ENCODE measurements at places on chromosomes 3 and 15.
A peak's percentile ranks its signal among the peaks of the same experiment; 100 is the strongest.

DNA sequence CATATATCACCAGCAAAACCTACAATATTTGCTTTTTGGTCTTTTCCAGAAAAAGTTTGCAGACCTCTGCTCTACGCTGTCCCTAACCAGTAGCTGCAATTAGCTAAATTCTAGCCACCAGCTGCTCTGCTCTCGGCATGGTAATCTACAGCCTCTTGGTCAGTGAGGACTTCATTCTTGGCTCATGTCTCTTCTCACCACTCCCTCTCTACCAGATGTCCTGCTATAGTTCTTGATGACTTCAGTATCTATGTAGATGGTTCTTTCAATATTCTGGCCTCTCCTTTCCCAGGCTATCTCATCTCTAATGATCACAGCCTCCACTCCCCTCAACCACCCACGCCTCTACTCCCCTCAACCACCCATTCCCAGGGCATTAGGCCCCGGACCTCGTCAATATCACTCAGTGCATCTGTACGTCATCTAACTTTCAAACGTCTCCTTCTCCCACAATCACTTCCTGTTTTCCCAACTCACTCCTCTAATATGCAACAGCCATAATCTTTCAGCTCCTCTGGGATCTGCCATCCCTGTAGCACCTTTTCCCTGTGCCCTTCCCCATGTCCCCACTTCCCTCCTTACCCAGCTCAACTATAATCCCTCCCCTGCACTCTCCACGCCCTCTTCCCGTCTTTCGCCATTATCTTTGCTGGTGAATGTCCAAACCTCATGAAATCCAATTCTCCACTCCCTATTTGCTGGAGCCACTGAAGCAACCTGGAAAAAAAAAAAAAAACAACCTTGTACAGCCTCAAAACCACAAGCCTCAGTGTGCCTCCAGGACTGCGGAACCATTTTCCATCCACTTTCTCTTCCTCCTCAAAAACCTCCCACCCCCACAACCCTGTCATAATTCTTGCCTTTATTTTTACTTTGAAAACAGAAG, 429.4 kb upstream of the PROK2 start:
- no peak for DNase-seq

- DNase-seq: no peak
These were observed 92.0 kb downstream of the SYNPR start for GRCh38 chr3:63370094-63370493.

DNA sequence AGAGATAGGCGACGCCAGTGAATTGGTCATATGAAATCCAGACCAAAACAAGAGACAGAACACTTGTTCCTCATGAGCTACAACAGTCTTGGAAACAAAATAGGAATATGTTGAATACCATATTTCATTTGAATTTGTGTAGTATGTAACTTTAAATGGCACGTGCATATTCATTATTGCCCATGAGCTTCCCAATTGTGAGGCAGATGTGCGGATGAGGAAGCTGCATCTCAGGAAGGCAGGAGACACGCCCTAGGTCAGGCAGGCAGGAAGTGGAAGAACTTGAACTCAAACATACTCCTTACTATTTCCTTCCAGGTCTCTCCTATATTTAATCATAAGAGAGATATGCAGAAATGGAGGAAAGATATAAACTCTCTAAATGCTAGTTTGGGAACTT, 106.8 kb upstream of the SLC2A2 start:
- no peak for DNase-seq

DNA sequence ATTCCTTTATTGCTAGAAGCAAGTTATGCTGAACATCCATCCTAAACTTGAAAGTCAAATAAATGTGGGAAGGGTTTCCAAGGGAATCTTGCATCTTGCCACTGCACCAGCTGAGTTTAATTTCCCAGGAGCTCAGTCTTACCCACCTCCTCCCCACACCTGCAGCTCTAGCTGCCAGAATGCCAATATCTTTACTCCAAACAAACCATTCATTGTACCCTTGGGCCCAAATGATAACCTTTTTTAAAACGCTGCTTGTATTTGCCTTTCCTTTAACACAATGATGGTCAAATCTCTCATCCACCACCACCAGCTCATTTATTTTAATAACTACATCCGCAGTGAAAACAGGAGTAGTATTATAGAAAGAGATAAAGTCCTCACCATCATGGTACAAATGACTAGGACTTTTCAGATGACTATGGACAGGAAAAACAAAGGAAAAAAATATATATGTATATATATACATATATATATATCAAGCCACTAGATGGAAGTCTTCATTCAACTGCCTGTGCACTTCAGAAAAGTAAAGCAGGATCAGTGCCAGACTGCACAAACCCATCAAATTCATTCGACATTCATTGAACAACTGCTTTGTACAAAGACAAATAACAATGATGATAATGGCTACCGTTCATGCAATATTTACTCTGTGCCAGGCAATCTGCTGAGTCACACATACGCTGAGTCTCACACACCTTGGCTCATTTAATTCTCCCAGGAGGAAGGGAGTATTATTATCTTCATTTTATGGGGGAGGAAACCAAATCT, 44.0 kb downstream of the BFSP2 start:
- no peak for DNase-seq

GRCh38 chr3:11658180-11658579, 14.5 kb upstream of the VGLL4 start:
- DNase-seq: no peak

DNA sequence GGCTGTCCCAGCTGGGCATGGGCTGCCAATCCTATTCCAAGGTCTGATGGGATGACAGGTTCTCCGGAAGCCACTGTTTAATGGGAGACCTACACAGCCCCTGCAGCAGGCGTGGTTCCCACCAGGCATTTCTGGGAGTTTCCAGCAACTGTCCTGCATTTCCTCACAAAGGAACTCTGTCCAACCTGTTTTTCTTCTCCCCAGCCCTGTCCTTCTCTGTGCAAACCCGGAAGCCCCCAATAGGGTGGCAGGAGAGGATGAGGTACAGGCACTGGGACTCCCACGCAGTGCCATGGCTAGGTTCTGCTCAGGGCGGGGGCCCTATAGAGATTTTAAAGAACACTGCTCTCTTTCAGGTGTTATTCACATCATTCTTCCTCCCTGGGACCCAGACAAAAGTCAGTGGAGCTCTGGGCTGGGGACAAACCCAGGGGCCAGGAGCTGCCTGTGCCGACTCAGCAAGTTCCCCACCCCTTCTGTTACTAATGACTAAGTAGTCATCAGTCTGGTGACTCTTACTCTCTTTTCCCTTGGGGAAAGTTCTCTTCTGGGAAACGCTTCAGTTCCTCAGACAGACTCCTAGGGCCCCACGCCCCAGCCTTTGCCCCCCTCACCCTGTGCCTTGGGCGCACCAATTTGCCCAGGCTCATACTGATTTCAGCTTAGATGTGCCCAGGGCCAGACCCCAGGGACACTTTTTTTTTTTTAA, 97.7 kb downstream of the CD47 start:
- no peak for DNase-seq

DNA sequence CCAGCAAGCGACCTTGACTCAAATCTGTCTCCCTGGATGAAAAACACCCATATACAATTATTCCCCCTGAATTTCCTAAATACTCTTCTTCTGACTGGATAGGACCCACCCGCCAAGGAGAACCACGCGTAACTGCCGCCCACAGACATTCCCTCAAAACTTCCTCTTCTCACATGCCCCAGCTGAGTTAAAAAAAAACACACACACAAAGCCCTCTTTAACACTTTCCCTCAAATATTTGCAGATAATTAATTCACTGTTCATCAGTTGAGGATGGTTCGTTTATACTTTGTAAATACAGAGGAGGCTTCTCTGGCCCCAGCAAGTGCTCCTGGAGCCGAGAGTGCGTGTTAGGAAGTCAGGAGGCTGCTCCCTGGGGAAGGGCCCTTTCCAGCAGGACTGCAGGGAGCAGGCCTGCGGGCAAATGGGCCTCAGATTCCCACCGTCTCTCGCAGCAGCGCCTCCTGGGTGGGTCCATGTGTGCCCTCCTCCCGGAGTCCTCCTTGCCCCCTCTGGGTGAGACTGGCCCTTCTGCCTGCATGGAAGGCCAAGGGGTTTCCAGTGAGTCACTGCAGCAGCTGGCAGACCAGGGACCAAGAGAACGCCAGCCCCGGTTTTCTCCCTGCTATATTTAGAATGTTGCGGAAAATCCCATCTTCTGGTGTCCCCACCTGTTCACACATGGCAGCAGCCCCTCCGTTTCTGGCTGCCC, 46.8 kb downstream of the MGLL start:
- no peak for DNase-seq

DNA sequence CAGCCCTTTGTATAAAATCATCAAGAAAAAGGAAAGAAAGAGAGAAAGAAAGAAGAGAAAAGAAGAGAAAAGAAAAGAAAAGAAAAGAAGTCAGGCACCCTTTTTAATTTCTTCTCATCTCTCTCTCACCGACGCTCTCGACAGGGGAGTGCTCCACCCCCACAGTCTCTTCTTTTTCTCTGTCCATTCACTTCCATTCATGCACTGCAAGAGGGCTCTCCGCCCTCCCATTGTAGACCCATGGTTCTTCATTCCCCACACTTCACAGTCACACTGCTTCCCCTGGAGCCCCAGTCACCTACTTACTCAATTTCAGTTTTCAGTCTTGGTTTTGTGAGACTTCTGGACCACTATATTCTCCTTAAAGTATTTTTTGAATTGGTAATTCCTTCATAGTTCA, 254.7 kb downstream of the SOX2 start:
- DNase-seq: no peak

DNA sequence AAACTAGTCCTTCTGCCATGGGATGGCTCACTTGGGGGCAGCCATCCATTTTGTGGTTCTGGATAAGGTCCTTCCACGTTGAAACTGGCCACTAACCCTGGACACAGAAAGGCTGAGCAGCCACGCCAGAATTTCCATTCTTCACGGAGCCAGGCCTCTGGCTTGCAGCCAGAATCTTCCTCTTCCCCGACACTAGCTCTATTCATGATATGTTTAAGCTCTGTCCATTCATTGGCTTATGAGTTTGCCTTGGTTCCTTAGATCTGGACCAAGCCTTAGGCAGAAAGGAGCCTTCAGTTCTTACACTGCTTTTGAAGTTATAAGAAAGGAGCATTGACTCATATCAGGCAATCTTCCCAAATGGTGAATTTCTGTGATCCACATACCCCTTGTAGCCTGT, 288.4 kb upstream of the GOLGA6L4 start:
- no peak for DNase-seq

GRCh38 chr3:102194760-102195159, 240.1 kb upstream of the ZPLD1 start:
- no peak for DNase-seq

- no peak for DNase-seq
These were observed 68.4 kb downstream of the DPH6 start for GRCh38 chr15:35477312-35478262.

DNA sequence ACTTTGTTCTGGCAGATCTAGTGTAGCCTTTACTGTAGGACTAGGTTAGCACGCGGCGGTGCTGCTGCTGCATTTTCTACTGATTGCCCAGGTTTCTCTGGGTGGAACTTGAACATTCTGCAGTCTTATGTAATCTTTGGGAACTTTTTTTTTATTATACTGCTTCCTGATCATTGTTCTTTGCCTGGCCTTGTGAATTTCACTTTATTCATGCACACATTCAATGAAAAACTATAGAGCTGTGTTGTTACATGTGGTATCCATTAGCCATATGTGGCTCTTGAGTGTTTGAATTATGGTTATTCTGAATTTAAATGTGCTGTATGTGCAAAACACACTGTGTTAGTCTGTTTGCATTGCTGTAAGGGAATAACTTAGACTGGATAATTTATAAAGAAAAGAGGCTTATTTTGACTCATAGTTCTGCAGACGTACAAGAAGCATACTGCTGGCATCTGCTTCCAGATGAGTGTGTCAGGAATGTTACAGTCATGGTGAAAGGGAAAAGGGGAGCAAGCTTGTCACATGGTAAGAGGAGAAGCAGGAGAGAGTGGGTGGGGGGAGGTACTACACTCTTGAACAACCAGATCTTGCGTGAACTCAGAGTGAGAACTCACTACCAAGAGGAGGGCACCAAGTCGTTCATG, 26.5 kb downstream of the MEF2A start:
- no peak for DNase-seq

- DNase-seq: peak; percentile 94
These were observed 18.8 kb downstream of the NBEAL2 start for GRCh38 chr3:46998121-46998851.

- no peak for DNase-seq
These were observed 41.5 kb downstream of the SPSB4 start for GRCh38 chr3:141092663-141093062.

- DNase-seq: no peak
These were observed 18.6 kb downstream of the DNAJB11 start for GRCh38 chr3:186589121-186589520.

DNA sequence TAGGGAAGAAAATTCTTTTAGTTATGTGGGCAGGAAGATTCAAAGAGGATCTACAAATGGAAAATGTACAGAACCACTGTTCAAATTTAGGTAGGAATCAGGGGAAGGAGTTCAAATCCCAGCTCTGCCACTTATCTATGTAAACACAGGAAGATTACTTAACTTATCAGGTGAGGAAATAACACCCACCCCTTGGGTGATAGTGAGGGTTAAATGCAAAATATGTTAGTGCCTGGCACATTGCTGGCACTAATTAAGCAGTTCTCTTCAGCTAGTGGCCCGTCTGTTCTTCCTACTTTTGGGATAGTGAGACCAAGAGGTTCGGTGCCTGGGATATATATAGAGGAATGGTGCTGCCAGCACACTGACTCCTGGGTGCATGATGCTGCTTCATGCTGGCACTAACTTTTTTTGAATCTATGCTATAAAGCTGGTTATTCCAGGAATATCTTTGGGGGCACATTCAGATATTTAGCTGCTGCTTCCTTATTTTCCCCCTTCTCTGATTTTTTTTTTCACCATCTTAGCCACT, 83.8 kb downstream of the XRN1 start:
- DNase-seq: no peak

Measured in GM19239 (cell line).